ENCODE measurements at places on chromosomes 1 and 21.

GRCh38 chr1:102886638-102887037 lies 221.7 kb downstream of the COL11A1 start:
- DNase-seq: no peak

DNA sequence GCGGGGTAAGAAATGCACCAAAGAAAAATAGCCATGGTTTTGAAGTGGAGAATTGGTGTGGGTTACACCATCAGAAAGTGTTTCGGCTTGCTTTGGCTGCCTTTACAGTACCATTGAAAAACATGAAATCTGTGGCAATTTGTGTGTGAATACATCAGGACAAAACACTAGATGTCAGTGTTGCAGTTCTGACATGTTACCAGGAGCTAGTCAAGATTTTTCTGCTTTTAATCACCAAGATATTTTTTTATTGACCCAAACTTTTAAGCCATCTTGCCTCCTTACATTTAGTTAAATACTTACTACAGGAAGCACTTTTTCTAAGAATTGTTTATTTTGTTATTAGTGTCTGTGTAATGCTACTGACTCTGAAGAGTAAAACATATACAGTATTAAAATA lies 14.3 kb downstream of the RRP15 start:
- no peak for DNase-seq

DNA sequence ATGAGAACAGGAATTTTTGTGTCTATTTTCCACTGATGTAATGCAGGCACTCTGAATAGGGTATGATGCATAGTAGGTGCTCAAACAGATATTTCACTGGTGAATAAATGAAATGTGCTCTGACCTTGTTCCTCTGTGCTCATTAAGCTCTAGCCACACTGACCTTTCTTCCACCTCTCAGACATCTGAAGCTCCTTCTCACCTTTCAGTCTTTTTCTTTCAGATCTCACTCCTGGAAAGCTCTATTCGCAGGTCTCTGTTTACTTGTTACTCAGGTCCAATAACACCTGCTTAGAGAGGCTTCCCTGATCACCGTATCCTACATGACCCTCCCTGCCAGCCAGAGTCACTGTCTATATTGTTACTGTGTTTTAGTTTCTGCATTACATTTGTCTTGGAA lies 59.2 kb upstream of the IVNS1ABP start:
- DNase-seq: no peak

DNA sequence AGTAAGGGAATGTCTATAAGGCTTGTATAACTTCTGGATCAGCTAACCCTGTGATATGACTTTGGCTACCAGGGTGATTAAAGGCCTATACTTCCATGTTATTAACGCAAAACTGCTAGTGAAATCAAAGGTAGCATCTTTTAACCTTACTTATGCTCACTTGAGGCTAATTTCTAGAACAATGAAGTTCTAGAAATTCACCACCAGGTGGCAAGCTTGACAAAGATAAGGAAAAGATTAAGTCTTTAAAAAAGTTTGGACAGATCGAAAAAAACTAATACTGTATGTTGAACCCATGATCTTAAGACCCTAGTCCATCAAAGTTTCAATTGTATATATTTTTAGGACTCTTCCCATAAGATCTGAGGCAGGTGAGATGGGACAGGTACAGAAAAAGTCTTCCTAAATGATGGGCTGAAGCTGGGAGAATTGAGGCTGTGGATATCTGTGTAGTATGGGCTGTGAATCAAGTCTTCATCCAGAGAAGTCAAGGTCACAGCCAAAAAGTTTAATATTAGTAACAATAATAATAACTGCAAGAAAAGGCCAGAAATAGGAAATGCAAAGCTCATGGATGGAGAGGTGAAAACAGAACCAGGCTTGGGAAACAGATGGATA lies 18.8 kb downstream of the KYAT3 start:
- DNase-seq: no peak

- no peak for DNase-seq
These were observed 180.2 kb downstream of the NR5A2 start for GRCh38 chr1:200207711-200208126.

DNA sequence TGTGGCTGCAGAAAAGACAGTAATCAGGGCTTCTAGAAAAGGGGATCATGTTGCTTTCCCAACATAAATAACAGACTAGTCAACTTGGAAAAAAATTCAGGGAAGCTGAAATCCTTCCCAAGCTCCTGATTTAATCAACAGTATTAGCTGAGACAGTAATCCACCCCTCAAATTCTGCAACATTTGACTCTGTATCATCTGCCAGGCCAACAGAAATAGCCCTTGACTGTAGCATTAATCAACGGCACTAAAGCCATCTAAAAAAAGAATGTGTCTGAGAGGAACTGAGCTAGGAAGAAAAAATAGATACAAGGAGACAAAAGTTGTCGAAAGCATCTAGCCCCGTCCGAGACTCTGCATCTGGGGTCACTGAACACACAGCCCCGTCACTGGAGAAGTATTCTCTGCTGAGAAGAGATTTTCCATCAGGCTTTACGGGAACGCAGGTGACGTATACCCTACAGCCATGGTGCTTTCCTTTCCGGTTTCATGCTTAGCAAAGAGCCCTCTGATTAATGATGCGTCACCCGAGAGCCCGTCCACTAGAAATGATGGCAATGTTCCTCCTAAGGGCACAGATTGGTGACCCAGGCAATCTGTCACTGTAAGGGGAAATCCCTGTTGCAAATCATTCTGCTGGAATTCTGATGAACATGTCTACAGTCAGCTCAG lies 42.1 kb upstream of the TP53BP2 start:
- DNase-seq: no peak

DNA sequence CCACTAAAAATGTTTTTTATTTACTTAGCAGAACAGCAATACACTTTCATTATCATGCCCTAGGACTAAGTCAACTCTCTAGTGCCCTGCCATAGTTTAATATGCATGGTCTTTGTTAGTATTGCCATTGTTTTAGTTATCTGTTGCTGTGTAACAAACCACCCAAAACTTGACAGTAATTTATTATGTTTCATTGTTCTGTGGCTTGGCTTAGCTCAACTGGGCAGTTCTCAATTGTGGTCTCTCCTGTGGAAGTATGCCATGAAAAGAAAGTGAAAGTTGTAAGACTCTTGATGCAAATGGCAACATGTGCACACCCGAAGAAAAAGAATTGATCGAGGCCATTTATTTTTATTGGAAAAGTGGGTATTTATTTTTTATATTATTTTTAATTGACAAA lies 206.3 kb upstream of the KCTD3 start:
- DNase-seq: no peak

GRCh38 chr1:202259705-202260104 lies 66.1 kb downstream of the LGR6 start:
- no peak for DNase-seq

DNA sequence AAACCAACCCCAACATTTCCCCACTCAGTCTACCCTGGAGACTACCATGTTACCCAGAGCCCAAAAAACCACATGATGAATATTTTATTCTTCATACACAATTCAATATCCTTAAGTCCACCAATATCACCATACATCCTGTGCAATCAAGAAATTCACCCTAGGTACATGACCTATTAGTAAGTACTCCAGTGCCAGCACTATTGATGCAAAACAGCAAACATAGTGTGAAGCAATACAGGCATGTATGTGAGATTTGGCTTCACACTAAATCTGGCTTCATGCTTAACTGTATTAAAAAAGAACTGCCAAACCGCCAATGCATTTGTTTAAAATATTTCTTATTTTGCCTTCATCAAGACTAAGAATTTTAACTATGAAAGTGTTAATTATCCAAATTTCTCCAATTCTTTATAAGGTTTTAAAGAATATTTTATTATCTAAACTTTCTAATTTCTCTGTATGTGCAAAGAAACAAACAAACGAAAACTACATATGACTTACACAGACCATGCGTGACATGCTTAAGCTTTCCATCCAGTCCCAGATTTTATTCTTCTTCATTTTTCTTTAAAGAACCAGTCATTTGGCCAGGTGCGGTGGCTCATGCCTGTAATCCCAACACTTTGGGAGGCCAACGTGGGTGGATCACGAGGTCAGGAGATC lies 22.4 kb upstream of the TMEM125 start:
- no peak for DNase-seq

- no peak for DNase-seq
These were observed 182.9 kb upstream of the KCND3 start for GRCh38 chr1:112172294-112172882.

DNA sequence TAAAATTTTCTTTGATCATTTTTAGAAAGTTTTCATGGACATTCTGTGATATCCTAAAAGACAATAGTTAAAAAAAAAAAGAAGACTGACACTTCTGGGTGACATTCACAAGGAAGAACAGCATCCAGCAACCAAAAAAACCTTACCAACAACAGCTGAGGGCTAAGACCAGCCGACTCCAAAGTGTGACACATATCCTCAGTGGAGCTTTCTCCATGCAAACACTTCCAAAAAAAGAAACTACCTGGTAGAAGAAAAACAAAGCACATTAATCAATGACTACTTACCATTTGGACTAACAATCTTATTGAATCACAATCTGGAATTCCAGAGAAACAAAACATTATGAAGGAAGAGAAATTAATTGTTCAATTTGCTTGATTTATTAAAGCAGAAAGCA lies 88.2 kb downstream of the IARS2 start:
- no peak for DNase-seq

GRCh38 chr1:25755475-25756125 lies 44.4 kb upstream of the SELENON start:
- DNase-seq: no peak

DNA sequence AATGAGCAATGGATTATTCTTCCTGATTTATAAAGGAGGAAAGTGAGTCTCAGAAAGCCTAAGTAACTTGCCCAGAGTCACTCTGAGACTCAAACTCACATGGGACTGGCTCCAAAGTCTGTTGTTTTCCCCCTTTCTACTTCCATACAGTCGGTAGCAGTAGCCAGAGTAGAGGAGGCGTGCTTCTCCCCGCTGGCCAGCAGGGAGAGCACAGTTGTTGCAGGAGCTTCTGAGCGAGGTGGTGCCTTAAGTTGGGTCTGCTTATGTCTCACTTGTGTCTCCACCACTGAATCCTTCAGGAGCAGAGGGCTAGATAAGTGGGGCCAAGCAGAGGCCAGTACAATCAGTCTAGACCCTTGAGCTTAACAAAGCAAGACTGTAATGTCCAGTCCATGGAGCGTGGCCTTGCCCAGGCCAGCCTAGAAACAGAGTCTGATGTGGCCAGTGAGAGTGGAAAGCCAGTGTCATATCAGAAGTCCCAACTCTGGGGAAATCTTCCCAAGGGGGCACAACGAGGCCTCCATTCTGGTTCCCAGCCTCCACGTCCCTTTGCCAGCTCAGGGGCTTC lies 181.9 kb downstream of the ZSCAN20 start:
- no peak for DNase-seq

DNA sequence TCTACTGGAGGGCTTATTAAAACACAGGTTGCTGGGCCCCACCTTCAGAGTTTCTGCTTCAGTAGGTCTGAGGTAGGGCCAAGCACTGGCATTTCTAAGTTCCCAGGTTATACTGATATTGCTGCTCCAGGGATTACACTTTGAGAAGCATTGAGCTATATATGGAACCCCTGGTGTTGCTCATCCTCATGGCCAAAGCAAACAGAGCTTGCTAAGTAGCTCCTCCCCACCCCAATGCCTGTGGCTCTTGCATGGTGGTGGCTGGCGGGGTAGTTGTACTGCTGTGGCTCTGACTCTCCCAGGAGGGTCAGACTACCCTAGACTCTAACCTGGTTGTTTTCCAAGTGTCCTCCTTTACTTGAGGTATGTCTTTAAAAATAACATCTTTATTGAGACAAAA lies 143.6 kb downstream of the SPATA46 start:
- no peak for DNase-seq

DNA sequence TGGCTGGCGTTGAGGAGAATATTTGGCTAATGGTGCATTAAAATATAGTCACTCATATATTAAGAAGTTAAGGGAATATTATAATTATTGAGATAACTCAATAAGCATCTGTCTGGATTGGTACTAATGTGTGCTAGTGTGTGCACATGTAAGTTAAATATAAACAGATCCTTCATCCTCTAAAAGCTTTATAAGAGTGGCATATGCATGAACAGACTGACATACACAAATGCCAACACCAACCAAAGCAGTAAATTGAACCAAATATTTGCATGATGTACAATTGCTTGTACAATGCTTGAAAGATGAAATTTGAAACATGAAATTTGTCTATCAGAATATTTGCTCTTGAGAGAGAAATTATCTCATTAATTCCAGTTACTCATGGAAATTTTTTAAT lies 344.9 kb downstream of the ADGRL2 start:
- no peak for DNase-seq

- no peak for DNase-seq
These were observed 296.7 kb downstream of the KCTD3 start for GRCh38 chr1:215863796-215864195.

- no peak for DNase-seq
These were observed 98.9 kb downstream of the CRB1 start for GRCh38 chr1:197366996-197367395.

- no peak for DNase-seq
These were observed 7.6 kb downstream of the RASSF5 start for GRCh38 chr1:206514813-206515387.

- no peak for DNase-seq
These were observed 131.8 kb downstream of the PDE4B start for GRCh38 chr1:65924471-65924870.

GRCh38 chr1:50703240-50703639 lies 256.8 kb downstream of the FAF1 start:
- no peak for DNase-seq

DNA sequence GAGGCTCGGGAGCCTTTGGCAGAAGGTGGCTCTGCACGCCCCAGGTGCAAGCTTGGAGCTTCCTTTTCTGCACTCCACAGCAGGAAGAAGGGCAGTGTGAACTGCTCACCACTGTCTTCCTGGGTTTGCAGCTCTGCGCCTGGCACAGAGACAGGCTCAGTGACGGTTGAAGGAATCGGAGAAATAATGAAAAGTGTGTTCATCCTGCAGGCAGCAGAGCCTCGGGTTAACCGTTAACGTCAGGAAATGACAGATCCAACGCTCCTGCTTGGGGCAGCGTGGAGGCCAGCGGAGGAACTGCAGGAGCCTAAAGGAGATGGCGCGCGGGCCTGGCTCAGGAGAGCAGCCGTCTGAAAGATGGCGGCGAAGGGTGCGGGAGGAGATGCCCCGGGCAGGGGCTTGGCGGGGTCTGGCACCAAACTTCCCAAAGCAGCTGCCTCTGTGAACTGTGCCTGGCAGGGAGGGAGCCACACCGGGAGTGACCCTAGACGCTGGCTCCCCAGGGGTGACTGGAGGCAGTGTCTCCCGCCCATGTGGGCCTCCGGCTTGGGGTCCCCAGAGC lies 10.9 kb upstream of the SAMD11 start:
- DNase-seq: no peak

GRCh38 chr1:54121482-54122134 lies 31.2 kb downstream of the CDCP2 start:
- DNase-seq: peak; percentile 46

- no peak for DNase-seq
These were observed 36.6 kb upstream of the SLC44A3 start for GRCh38 chr1:94783342-94784189.

- DNase-seq: no peak
These were observed 56.6 kb downstream of the STYXL2 start for GRCh38 chr1:167150492-167150833.

- DNase-seq: no peak
These were observed 39.4 kb downstream of the LTN1 start for GRCh38 chr21:28953247-28953646.

Data from stimulated activated CD8-positive, alpha-beta memory T cell treated with anti-CD3 and anti-CD28 coated beads, Interleukin-4, amount 100 ng/mL, for 24 hours (primary cell).